Nephron progenitor cell (in vitro differentiated cells): ENCODE measurements at places on chromosomes 4 and X.

- H3K36me3 ChIP-seq = no peaks in the 10 kb centered on the region
- H3K27ac ChIP-seq = no peak overlapping the region
- H3K27me3 ChIP-seq = no peaks in the 10 kb centered on the region
- no peaks in the 10 kb centered on the region for H3K4me1 ChIP-seq
Observed at GRCh38 chr4:174241162-174241561, 42.3 kb downstream of the FBXO8 start.

GRCh38 chr4:24876431-24876830 is 36.4 kb downstream of the CCDC149 start:
- DNase-seq = no peak
- no peak overlapping the region for H3K27ac ChIP-seq
- peaks cover 4% of the 10 kb centered on the region for H3K36me3 ChIP-seq
- no peak overlapping the region for H3K4me3 ChIP-seq
- peaks cover 6% of the 10 kb centered on the region for H3K4me1 ChIP-seq

DNA sequence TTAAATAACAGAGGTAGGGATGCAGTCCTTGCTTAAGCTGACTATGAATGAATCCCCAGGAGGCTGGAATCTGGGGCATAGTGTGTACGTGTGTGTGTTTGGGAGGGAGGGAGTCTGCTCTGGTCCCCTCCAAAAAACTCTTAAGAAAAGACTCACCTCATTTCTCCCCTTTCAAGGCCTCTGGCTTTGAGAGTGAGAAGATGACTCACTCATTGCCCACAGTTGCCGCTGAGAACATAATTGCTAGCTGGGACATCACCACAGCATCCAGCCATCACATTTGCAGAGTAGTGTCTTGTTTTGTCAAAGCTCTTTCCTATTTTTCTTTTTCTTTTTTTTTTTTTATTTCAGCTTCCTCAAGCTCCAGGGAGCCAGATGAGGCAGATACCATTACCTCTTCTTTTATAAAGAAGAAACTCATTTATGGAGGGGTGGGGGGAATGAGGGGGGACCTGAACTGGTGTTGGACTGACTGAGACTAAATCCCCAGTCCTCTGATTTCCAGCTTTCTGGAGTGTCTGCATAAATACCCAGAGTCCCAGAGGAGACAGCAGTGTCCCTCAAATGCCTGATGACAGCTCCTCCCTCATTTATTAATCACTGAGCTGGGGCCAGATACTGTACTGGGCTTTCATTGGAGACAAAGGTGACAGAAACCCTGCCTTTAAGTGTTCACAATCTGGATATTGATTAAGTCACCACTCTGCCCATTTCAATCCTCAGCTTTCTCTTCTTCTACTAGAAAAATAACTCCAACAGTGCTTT is 61.9 kb upstream of the LAS1L start:
- H3K36me3 ChIP-seq = no peaks in the 10 kb centered on the region
- H3K27me3 ChIP-seq = peaks cover 6% of the 10 kb centered on the region
- H3K4me3 ChIP-seq = no peak overlapping the region
- H3K27ac ChIP-seq = no peak overlapping the region
- H3K4me1 ChIP-seq = peaks cover 17% of the 10 kb centered on the region

DNA sequence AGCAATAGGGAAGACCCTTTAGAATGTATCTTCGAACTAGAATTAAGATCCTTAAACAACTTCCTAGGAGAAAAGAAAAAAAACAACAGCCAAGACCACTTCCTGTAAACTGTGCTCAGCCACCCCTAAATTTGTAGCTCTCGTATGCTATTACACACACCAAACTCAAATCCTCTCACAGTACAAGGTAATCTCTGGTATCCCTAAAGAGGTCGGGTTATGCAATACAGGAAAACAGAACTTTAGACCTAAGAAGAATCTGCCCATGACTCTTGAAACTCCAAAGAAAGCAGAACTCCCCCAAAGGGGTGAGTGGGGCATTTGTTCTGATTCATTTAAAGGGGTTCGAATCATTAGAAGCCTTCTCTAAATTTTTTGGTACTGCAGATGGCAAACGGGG is 170.9 kb upstream of the CASK start:
- H3K27me3 ChIP-seq = no peaks in the 10 kb centered on the region
- H3K4me1 ChIP-seq = peaks cover 15% of the 10 kb centered on the region
- no peak overlapping the region for H3K4me3 ChIP-seq

DNA sequence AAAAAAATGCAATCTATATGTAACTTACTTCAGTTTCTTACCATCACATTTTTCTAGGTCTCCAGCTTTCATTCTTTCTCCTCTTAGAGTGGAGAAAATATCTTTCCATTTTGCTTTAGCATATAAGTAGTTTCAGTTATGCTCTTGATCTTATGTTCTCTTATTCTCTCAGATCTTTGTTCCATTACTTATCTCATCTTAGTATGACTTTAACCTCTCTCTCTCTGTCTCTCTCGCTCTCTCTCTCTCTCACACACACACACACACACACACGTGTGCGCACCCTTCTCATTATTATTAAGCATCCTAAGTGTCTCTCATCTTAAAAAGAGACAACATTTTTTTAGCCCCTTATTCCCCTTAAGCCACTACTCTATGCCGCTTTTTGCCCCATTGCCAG is 92.8 kb downstream of the FAAH2 start:
- H3K36me3 ChIP-seq = peaks cover 5% of the 10 kb centered on the region
- H3K27me3 ChIP-seq = no peaks in the 10 kb centered on the region
- H3K4me1 ChIP-seq = no peaks in the 10 kb centered on the region
- no peak overlapping the region for H3K4me3 ChIP-seq
- DNase-seq = no peak

DNA sequence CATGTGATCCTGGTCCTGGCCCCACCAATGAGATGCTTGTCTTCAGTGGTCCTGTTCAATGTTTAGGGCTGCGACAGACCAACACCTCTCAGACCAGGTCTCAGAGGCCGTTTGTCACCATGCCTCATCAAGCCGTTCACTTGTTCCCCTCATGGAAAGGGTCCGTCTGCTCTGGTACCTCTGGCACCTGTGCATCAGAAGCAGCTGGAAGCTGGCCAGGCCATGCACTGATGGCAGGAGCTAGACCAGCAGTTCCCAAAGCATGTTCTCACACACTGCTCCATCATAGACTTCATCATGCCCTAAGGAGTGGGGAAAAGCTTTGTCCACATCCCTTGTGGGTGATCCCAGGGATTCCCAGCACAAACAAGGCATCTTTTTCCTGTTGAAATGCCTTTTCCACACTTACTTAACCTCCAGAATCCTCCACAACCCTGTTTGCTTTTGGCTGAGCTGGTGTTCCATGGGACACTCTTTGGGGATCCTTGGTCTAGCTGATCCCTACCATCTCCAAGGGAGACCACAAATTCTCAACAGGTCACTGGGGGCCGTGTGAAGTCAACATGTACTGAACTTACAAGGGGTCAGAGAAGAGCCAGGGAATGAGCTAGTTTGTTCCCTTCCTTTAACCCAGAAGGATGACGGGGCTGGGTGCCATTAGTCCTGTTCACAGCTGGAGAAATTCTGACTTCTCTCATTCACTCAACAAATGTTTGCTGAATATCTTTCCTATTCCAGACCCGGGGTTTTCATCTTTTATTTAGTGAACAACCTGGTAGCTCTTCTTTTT is 21.8 kb downstream of the SH3TC1 start:
- no peak overlapping the region for H3K4me3 ChIP-seq
- DNase-seq = no peak
- H3K36me3 ChIP-seq = no peaks in the 10 kb centered on the region
- H3K27ac ChIP-seq = no peak overlapping the region
